ENCODE measurements at places on chromosomes 7 and 10.

GRCh38 chr10:35572583-35572982 is 32.6 kb upstream of the GJD4 start:
- DNase-seq = no peak

DNA sequence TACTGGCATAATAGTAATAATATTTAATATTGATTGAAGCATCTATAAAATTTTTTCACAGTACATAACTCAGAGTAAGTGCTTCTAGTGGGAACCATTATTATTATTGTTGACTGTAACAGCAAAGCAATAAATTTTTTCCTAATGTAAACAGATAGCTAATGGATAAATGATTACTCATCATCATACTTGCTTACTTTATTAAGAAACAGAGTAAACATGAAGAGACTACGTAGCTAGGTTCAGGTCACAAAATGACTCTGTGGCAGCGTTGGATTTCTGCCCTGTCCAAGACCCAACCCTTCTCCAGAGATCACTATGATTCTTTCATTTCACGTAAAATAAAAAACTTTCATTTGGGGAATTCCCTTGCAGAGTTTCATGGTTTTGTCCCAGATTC is 8.3 kb upstream of the ABCB5 start:
- DNase-seq = no peak

- no peak for DNase-seq
Observed at GRCh38 chr7:2802101-2802500, 42.0 kb downstream of the GNA12 start.

DNA sequence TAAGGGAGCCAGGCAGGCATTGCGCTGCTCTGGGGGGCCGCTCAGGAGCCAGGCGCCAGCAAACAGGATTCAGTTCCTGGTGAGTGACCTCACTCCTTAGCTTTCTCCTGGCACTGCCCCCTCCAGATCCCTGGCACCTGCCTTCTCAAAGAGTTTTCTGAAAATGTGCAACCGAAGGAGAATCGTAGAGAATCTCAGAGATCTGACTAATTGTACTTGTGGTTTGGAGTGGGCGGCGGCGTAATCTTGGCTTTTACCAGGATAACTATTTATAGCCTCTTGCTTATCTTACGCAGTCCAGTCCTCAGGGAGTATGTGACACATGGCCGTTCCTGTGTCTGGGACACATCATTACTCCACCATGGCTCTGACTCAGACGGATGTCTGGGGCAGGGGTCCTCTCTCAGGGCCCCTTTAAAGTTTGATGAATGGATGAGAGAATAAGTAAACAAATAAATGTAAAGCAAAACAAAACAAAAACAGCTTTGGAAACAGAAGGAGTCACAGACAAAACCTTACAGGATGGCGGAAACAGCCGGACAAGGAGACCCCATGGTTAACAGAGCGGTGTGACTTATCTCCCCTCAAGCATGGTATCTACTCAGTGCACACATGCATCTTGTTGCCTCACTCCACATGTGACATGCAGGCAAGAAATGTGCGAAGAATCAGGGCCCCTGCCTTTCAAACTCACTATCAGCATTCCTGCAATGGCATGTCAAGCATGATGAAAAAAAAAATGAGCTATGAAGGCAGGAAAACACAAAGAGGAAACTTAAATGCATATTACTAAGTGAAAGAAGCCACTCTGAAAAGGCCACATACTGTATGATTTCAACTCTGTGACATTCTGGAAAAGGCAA is 99.7 kb downstream of the TNS3 start:
- no peak for DNase-seq

DNA sequence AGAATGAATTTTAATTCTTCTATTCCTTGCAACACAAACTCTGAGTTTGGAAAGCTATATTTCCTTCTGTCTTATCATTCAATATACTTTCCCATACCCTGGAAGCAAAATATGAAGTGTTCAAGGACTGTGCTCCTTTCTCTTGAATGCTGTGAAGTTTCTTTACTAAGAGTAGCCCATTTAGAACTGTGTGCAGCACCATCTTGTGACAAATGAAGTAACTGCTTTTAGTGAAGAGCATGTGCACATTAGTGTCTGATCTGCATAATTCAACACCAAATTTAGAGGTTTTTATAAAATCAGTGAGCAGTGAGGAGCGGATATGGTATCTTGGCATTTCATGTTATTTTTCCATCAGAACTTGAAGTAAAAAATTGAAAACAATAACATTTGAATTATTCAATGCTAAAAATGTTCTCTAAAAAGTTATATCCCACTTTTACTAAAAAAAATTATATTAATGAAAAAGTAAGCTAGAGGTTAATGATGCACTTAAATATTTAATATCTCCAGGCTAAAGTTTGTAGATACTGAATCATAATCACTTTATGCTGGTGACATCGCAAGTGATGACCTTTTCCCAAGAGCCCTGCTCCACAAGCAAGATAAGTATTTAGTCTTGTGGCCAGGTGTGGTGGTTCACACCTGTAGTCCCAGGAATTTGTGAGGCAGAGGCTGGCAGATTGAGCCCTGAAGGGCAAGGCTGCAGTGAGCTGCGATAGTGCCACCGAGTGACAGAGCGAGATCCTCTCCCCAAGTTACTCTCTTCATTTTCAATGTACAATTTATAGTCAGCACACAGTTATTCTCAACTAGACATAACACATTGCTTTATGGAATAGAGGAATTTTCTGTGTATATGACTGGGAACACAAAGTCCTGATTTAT is 108.8 kb upstream of the PCLO start:
- peak; percentile 17 for DNase-seq

DNA sequence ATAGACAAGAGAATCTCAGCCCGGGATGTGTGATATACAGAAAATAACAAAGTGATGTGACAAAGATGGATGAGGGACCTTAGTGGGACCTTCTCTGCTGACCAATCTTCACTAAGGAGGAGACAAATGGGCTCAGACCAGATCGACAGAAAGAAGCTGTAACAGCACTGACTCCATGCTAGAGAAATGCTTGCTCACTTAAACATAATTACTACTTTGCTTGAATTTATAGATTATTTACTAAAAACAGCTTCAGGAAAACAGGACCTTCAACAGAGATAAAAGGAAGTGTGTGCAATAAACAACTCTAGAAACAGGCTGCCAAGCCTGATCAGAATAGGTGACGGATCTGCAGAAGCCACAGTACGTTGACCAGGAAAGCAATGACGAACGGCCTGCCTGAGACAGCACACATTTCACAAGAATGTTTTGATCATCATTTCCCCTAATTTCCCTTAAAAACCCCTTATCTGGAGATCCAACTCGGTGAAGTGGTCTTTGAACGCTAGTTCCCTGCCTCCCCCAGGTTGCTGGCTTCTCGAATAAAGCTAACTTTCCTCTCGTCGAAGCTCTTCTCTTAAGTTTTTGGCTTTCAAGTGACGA is 98.4 kb upstream of the STEAP1B start:
- DNase-seq = no peak

GRCh38 chr7:33901847-33902246 is 3.5 kb upstream of the BMPER start:
- DNase-seq = no peak

- no peak for DNase-seq
Observed at GRCh38 chr10:29083096-29083495, 205.8 kb upstream of the LYZL1 start.

DNA sequence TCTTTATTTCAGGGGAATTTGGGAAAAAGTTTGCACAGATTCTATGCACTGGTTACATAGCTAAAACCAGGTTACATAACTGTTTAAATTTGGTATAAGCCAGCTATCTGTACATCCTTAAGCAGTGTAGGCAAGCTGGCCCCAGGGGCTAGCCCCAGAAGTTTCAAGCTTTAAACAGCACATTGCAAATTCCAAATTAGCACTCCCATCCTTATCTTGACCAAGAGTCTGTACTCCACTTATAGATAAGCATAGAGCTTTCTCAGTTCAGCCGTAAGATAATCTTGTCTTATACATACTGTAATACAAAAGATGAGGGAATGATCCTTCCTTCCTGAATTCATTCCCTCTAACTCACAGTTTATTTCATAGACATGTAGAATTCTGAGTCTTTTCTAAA is 109.3 kb downstream of the SPAG6 start:
- DNase-seq = no peak

- no peak for DNase-seq
Observed at GRCh38 chr7:133065301-133065700, 16.6 kb downstream of the CHCHD3 start.

- no peak for DNase-seq
Observed at GRCh38 chr7:88268051-88268450, 38.6 kb downstream of the STEAP4 start.
